ENCODE measurements at places on chromosomes 2 and 18.

- no peak for DNase-seq
Observed at GRCh38 chr18:36589857-36590543, 238.8 kb downstream of the TPGS2 start.

DNA sequence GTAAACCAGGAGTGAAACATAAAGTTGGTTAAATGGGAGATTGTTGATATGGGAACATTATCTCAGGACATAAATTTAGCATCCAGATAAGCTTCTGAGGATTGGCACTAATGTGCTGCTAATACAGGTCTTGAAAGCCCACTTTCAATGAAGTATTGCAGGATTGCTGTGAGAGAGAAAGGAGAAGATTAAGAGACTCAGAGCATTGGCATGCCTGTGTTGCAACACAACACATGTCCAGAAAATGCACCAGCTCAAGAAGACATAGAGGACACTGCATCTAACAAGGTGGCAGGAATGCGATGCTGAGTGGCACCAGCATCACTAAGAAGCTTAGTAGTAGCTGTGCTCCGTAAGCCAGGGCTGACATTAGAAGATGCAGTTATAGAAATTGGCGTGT lies 728.9 kb downstream of the SUCLG1 start:
- no peak for DNase-seq

DNA sequence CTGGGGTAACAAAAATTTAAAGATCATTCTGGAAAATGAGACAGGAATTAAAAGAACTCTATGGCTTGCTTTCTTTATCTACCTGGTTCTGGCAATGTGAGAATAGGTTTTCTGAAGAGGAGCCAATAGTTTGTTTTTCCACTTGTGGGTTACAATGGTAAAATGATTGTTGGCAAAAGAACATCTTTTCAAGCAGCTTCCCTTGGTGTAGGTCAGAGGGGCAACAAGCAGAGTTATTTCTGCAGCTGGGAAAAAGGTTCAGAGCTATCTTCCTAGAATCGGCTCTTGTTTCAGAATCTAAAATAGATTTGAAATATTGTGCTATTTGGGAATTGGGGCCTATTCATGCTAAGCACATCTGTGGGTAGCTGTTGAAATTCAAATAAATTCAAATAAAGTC lies 11.5 kb upstream of the TSPYL6 start:
- DNase-seq: no peak

GRCh38 chr2:226123300-226123699 lies 676.3 kb downstream of the IRS1 start:
- no peak for DNase-seq

GRCh38 chr18:875912-876311 lies 28.8 kb upstream of the ADCYAP1 start:
- no peak for DNase-seq

DNA sequence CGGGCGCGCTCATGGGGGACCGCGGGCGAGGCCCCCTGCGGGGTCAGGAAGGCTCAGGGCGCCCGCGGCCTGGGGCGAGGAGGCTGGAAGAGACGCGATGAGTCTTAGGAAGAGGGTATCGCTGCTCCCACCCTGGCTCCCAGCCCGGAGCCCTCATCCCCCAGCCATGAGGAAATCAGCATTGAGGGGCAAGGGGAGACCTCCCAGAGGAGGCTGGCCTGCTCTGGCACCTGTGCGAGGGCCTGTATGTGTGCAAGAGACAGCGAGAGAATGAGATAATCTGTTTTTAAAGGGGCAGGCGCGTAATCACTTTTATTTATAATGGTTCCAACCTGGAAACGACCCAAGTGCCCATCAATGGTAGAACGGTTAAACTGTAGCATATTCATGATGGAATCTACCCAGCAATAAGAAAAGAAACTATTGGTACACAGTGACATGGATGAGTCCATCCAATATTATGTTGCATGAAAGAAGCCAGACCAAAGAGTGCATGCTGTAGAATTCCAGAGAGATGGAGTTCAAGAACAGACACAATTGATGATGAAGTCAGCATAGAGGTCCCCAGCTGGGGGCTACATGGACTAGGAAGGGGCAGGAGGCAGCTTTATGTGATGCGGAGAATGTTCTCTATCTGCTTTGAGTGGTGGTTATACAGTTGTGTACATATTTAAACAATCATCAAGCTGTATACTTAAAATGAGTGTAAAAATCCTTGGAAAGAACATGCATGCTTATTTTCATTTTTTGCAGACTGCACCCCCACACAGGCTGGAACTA lies 14.4 kb downstream of the FBXO41 start:
- no peak for DNase-seq

DNA sequence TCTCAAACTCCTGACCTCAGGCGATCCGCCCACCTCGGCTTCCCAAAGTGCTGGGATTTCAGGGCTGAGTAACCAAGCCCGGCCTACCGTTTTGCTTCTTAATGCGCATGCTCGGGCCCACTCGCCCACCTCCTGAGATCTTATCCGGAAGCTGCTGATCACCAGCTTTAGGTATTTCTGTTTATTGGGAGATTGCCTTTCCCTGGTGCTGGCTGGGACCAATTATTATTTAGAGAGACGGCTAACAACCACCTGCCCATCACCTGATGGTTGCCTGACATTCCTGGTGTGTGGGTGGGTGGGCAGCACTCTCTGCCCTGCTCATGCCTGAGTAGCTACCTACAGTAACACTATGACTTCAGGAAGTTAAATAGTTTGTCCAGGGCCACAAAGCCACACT lies 56.3 kb upstream of the ZNF532 start:
- DNase-seq: no peak

- no peak for DNase-seq
Observed at GRCh38 chr2:105032476-105032875, 5.4 kb upstream of the MRPS9 start.

DNA sequence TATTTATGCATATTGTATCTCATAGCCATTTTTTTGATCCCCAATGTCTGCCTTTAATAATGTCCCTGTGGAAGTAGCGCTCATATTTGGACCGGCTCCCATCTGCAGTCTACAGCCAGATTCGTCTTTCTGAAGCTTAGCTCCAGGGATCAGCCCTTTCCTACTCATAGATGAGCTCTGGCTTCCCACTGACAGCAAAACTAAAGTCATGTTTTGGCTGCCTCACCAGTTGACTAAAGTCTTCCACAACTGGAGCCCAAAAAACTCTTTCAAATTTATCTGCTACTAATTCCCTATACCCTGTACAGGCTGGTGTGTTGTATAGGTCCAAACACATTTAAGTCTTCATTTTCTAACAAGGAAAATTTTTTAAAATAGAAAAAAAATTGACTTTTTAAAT lies 294.2 kb upstream of the HNMT start:
- DNase-seq: no peak

DNA sequence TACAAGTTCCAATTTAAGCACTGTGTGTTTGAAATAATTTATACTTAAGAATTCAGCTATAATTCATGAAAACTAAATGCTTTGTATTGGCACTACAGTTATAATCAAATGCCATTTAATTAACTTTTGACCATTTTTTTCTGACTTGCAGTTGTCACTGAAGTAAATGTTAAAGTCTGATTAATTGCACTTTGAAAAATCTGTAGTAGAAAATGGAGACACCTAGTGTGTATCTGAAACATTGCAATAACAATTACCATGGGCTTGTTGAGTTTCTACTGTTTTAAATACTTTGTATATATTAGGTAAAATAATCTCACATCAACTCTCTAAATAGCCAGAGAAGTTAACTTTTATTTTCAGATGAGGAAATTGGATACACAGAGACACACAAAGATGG lies 458.6 kb upstream of the FSIP2 start:
- DNase-seq: no peak

GRCh38 chr18:61664419-61665084 lies 228.3 kb downstream of the RNF152 start:
- DNase-seq: no peak

DNA sequence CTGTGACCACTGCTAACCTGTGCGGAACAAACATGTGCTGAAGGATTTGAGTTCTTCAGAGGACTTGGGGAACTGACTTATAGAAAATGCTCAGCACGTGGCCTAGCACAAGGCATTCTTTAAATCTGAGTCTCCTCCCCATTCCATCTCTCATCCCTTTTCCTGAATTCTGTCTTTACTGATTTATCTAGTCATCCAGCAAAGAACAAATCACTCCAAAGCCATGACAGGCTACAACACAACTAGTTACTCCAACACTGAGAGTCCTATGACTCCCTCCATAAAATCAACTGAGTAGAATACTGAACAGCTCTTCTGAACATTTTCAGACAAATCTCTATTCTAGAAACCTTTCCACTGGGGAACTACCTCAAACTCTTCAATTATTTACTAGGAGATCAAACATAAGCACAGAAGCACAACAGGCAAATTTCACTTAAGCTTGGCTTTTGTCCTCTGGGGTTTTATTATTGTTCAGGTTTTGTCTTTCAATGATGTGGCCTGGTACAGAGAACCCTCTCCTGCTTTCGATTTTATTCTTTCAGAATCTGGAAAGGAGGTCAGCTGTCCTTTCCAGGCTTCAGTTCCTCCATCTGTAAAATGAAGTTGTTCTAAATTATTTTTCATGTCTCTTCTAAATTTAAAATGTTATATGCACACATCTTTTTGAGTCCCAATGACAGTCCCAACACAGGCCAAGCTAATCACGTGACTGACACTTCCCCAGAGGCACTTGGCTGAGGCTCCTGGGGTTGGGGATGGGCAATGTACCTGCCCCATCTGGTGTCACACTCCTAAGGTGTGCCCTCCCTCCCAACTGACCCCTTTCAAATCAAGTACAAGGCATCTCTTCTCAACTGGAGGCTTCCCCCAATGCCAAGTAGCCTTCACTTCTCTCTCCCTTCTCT lies 31.8 kb downstream of the RNU4ATAC start:
- DNase-seq: no peak

GRCh38 chr2:231396058-231396821 lies 730 bp downstream of the B3GNT7 start:
- DNase-seq: no peak

- no peak for DNase-seq
Observed at GRCh38 chr2:109707281-109708147, 86.6 kb upstream of the RGPD5 start.

DNA sequence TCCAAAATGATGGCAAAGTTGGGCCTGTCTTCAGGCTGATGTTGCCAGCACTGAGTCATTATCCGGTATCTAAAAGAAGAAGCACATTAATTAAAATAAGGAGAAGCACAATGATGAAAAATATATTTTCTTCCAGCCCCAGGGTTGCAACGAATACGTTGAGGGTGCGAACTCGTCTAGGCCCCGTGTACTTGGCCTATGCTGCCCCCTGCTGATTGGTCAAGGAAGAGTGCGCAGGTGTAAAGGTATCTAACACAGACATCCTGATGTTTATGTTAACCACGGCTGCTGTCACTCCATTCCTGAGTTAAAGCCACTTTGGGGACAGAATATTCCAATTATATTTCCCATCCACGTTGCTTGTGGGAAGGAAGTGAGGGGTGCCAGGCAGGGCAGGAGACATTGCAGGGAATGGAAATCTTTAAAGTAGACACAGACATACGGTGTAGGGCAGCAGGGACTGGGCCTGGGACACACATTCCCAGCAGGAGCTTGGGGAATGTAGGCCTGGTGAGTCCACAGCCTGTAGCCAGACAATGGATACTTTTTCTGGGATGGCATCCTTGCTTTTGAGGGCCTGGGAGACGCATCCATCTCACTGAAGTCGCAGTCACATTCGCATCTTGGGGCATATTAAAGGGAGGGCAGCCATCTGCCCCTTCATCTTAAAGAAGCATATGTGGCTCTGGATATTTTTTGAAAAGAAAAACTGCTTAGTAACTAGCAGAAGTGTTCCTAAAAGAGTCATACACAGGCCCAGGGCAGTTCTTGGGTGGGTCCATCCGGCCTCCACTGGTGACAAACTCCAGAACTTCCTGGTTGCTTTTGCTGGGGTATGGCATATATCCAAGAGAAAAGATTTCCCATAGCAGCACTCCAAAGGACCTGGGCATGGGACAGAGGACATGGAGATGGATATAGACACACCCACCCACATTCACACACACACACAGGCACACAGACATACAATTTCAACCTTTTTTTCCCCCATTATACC lies 81.9 kb downstream of the CLIP4 start:
- peak; percentile 72 for DNase-seq

DNA sequence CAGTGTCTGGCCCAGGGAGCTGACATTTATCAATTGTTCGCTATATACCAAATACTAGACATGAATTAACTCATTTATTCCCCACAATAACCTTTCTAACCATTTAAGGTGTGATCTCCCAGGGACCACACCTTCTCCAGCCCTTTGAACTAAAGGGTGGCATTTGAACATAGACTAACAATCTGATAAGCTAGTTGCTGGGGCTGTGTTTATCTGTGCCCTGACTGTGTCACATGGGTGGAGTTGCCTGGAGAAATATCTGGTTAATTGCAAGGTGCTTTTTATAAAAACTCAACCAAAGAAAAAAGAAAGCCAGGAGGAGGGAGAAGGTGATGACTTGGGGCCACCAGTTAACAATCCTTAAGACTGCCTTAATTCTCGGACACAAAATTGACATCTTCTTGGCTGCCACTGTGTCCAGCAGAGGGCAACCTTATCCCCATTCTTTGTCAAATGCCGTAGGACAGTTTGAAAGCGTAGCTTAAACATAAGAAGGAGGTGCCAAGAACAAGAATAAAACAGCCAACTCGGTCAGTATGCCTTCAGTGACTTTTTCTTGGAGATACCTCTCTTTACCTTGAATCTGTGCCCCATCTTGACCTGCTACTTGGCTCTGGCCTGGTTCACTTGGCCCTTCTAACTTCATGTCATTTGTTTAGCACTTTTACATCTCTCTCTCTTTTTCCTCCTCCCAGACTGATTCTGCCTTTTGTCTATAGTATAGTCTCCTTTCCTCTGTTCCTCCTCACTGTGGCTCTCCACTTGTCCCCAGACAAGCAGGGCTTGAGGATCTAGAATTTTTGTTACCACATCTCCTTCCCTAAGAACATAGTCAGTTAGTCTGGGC lies 183.4 kb downstream of the MYO3B start:
- DNase-seq: peak; percentile 26

GRCh38 chr18:77323640-77324299 lies 74.1 kb downstream of the GALR1 start:
- DNase-seq: no peak

DNA sequence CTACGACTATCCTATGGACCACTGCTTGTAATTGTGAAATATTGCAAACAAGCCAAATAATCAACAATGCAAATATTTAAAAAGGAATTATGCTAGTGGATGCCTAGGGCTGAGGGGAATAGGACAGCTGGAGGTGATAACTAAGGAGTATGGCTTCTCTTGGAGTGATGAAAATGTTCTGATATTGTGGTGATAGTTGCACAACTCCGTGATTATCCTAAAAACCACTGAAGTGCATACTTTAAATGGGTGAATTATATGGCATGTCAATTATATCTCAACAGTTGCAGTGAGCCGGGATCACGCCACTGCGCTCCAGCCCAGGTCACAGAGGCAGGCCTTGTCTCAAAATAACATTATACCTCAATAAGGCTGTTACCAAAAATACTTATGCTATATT lies 125.1 kb upstream of the SH3BP4 start:
- DNase-seq: no peak

DNA sequence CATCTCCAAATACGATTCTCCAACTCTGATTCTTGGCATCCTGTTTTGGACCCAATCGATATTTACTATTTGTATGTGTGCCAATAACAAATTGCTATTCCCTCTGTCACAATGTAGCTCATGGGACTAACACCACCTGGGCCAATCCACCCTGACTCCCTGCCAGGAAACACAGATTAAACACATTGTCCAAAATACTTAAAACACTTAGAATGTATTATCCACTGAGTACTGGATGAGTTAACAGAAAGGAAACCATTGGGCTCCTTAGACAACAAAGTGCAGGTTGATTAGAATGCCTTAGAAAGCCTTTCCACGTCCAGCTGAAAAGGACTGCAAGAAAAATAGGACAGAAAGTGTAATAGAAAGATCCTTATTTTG lies 79.4 kb upstream of the ARHGAP28 start:
- no peak for DNase-seq
